H1 (cell line): ENCODE measurements at places on chromosomes 12 and 14. TPM values are rescaled to one million over a fixed set of nuclear protein-coding genes. Genes with fewer than 3 reads are reported as not detected.

The DNAI7 gene
- 0.28 TPM in 1 of 2 replicates, not detected in the other for total RNA-seq

The OGFOD2 gene
- total RNA-seq: 17.3 and 17.4 TPM in 2 replicates

The FITM1 gene
- 0.33 and 0.76 TPM in 2 replicates for total RNA-seq

The COX8C gene
- not detected in 2 replicates for total RNA-seq

The MYF5 gene
- not detected in 2 replicates for total RNA-seq

The SERPINA10 gene
- total RNA-seq: not detected in 2 replicates

DNA sequence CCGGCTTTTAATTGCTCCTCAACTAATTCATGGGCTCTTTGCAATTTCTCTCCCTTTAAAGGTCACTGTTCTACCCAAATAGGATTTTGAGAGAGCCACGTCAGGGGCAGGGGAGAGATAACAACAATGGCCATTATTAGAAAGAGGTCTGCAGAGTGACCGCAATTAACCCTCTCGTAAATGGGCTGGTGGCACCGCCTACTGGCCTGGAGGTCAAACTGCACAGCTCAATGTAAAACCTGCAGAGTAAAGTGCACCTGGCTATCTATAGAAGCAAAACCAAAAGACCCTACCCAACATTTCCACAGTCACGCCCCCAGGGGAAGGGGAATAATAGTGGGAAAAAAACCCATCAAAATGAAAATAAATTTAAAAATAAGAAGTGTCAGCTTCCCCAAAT lies 21.6 kb upstream of the CLEC4E start:
- no peak overlapping the region for H3K4me3 ChIP-seq
- H3K27ac ChIP-seq: no peak overlapping the region
- no peaks in the 10 kb centered on the region for H3K27me3 ChIP-seq

DNA sequence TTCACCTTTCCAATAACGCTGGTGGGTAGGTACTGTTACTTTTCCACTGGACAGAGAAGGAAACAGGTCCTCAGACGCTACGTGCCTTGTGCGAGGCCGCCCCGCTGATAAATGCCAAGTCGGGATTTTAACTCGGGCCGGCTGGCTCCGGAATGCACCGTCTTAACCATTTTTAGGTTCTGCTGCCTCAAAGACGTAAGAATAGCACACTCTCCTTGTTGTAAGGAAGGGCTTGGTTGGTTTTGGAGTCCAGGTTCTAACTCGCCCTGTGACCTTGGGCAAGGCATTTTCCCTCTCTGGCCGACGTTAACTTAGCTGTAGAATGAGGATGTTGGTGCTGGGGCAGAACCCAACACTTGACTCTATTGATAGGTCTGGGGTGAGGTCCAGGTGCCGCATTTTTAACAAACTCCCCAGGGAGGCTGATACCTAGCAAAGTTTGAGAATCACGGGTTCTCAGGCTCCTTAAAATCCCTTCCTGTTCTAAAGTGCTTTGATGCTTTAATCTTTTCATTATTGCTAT lies 814 bp downstream of the ANKRD13A start:
- H3K4me3 ChIP-seq: peak overlapping the region; percentile 74
- no peak for DNase-seq
- no peak overlapping the region for H3K27ac ChIP-seq
- H3K27me3 ChIP-seq: no peaks in the 10 kb centered on the region
- no peaks in the 10 kb centered on the region for H3K36me3 ChIP-seq

DNA sequence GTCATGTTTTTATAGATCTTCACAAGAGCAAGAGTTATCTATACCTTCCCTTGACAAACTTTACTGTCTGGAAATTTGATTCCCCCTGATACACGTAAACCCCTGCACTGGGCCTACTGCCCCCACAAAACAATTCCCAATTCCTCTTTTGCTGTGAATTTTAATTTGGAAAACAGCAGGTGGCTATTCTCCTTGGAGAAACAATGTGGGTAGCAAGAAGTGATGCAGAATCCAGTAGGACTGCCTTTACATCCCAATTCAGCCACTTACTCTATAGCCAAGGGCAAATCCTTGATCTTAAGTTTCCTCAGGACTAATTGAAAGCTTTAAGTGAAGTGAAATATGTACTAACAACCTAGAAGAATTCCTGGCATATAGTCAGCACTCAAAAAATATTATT lies 129.3 kb downstream of the ACSS3 start:
- H3K4me3 ChIP-seq: no peak overlapping the region
- DNase-seq: no peak
- H3K4me1 ChIP-seq: peaks cover 22% of the 10 kb centered on the region

GRCh38 chr12:15931590-15932053 lies 20.5 kb downstream of the DERA start:
- peaks cover 6% of the 10 kb centered on the region for H3K4me1 ChIP-seq
- DNase-seq: no peak
- H3K27ac ChIP-seq: no peak overlapping the region
- no peaks in the 10 kb centered on the region for H3K27me3 ChIP-seq
- H3K36me3 ChIP-seq: no peaks in the 10 kb centered on the region
- H3K4me3 ChIP-seq: no peak overlapping the region

GRCh38 chr14:94128216-94128839 lies 1.1 kb downstream of the IFI27L2 start:
- no peaks in the 10 kb centered on the region for H3K27me3 ChIP-seq
- H3K4me1 ChIP-seq: no peaks in the 10 kb centered on the region; the same call in 1 of the 2 replicates
- H3K36me3 ChIP-seq: no peaks in the 10 kb centered on the region

DNA sequence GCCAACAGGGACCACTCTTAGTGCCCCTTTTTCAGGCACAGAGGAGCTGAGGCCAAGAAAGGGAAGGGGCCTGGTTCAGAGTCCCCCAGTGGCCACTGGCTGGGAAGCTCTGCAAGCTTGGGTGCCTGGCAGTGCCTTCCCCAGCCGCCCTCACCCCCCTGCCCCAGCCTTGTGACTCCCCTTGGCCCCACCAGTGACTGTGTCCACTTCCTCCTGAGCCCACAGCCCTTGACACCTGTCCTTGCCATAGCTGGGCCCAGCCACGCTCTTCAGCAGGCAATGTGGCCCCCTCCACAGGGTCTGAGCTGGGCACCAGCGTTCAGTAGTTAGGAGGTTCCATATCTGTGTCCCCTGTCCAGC lies 19.0 kb upstream of the C14orf180 start:
- H3K4me1 ChIP-seq: peaks cover 2% of the 10 kb centered on the region
- no peak overlapping the region for H3K4me3 ChIP-seq
- H3K27me3 ChIP-seq: no peaks in the 10 kb centered on the region; the same call in 1 of the 2 replicates
- no peaks in the 10 kb centered on the region for H3K36me3 ChIP-seq
- no peak for DNase-seq

DNA sequence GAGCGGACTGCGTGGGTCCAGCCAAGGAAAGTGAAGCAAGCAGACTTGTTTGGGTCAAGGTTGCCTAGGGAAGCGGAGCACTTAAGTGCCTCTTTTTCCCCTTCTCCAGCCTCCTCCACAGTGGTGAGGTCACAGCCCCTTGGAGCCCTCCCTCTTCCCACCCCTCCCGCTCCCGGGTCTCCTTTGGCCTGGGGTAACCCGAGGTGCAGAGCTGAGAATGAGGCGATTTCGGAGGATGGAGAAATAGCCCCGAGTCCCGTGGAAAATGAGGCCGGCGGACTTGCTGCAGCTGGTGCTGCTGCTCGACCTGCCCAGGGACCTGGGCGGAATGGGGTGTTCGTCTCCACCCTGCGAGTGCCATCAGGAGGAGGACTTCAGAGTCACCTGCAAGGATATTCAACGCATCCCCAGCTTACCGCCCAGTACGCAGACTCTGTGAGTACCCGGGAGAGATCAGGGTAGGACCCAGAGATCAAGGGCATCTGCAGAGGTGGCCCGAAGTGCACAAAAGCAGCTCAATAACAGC lies at the start of gene TSHR:
Gene TSHR (plus strand): TSS at position 206 of the 526 bp plus-strand sequence. CDS start 60 bp downstream, at position 266.
- H3K36me3 ChIP-seq: no peaks in the 10 kb centered on the region
- H3K27ac ChIP-seq: no peak within 1 kb of the TSS
- H3K4me1 ChIP-seq: no peaks in the 10 kb centered on the region
- DNase-seq: no peak
- peak within 1 kb of the TSS; percentile 77 for H3K4me3 ChIP-seq
- H3K27me3 ChIP-seq: peaks cover 9% of the 10 kb centered on the region

- H3K4me3 ChIP-seq: no peak overlapping the region
- H3K36me3 ChIP-seq: no peaks in the 10 kb centered on the region
- no peaks in the 10 kb centered on the region for H3K4me1 ChIP-seq
- H3K27ac ChIP-seq: no peak overlapping the region
- H3K27me3 ChIP-seq: no peaks in the 10 kb centered on the region
Observed at GRCh38 chr12:83102499-83102898, 415.8 kb downstream of the TMTC2 start.

DNA sequence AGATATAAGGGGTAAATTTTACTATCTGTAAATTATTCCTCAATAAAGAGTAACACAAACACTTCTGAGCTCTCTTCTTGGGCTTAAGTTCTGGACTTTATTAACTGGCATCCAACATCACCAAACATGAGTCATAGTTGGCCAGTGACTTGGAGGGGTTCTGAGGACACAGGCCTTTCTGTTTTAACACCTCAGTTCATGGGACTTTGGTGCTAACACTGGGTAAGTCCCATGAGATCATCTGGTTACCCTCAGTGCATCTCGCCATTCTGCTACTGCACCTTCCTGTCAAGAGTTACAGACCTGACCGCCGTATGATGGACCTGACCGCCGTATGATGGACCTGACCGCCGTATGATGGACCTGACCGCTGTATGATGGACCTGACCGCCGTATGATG lies 9.9 kb downstream of the SLC15A4 start:
- DNase-seq: no peak
- H3K4me1 ChIP-seq: peaks cover 13% of the 10 kb centered on the region
- H3K36me3 ChIP-seq: no peaks in the 10 kb centered on the region
- no peak overlapping the region for H3K27ac ChIP-seq
- no peaks in the 10 kb centered on the region for H3K27me3 ChIP-seq

- no peaks in the 10 kb centered on the region for H3K27me3 ChIP-seq
- no peaks in the 10 kb centered on the region for H3K36me3 ChIP-seq
- no peak overlapping the region for H3K27ac ChIP-seq
- DNase-seq: no peak
Observed at GRCh38 chr12:27951898-27952297, 20.6 kb downstream of the PTHLH start.

DNA sequence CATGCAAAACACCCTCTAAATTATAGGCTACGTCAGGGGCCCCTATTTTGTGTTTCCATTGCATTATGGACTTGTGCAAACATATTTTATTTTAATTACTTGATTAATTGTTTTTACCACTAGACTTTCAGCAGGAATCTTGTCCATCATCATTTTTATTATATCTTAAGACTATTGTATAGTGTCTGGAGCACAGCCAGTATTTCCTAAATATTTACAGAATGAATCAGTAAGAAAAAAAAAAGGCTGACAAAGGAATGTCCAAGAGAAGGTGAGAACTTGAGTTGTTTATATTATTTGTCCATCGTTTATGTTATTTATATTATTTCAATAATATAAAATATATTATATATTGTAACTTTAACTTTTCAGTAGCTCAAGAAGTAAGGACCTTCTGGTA lies 664.7 kb downstream of the SLC6A15 start:
- H3K4me1 ChIP-seq: no peaks in the 10 kb centered on the region
- no peak overlapping the region for H3K27ac ChIP-seq
- H3K4me3 ChIP-seq: no peak overlapping the region
- no peak for DNase-seq

DNA sequence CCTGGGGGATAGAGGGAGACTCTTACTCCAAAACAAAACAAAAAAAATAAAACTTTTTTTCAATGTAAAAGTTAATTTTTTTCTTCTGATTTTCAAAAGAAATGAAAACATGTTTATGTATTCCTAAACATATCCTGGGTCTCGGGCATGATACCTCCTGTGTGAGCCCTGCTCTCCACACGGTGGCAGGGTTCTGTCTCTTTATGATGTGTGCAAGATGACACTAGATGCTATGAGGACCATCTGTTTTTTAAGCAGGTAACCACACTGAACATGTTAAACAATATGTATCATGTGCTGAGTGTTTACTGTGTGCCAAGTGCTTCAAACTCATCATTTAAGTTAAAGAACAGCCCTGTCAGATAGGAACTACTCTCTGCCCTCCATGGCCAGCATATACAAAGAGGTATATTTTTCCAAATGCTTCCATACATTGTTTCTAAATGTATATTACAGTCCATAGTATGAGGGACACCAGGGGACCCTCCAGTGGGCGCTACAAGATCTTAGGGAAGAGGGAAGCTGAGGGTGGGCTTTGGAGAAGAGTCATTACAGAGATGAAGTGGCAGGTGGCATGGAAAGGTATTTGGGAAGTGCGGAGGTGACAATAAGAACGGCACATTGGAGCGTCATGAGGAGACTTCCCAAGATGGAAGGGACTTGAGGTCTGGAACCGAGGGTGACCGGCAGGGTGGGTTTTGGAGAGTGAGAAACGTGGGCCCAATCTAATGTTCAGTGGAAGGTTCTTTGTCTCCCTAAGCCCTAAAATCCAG lies 28.5 kb downstream of the FOS start:
- H3K27me3 ChIP-seq: no peaks in the 10 kb centered on the region
- DNase-seq: no peak
- no peak overlapping the region for H3K4me3 ChIP-seq
- no peaks in the 10 kb centered on the region for H3K36me3 ChIP-seq
- peaks cover 6% of the 10 kb centered on the region for H3K4me1 ChIP-seq
- no peak overlapping the region for H3K27ac ChIP-seq

- no peaks in the 10 kb centered on the region for H3K27me3 ChIP-seq
- no peaks in the 10 kb centered on the region for H3K4me1 ChIP-seq
- no peak overlapping the region for H3K27ac ChIP-seq
Observed at GRCh38 chr12:113940357-113941207, 25.5 kb downstream of the RBM19 start.

GRCh38 chr12:94585626-94586025 lies 64.7 kb downstream of the TMCC3 start:
- no peak overlapping the region for H3K27ac ChIP-seq
- H3K4me1 ChIP-seq: no peaks in the 10 kb centered on the region
- H3K27me3 ChIP-seq: no peaks in the 10 kb centered on the region
- no peak overlapping the region for H3K4me3 ChIP-seq

GRCh38 chr12:47902131-47902639 lies 2.6 kb downstream of the VDR start:
- no peak overlapping the region for H3K4me3 ChIP-seq
- peaks cover 5% of the 10 kb centered on the region; the same call in 1 of the 2 replicates for H3K4me1 ChIP-seq
- H3K27ac ChIP-seq: no peak overlapping the region
- no peaks in the 10 kb centered on the region for H3K36me3 ChIP-seq

- H3K4me1 ChIP-seq: no peaks in the 10 kb centered on the region
- DNase-seq: peak; percentile 52
- H3K36me3 ChIP-seq: no peaks in the 10 kb centered on the region
- no peaks in the 10 kb centered on the region for H3K27me3 ChIP-seq
- H3K4me3 ChIP-seq: no peak overlapping the region
Observed at GRCh38 chr12:80400571-80400991, 43.5 kb upstream of the PTPRQ start.

GRCh38 chr12:105060715-105061378 lies 23.4 kb downstream of the ALDH1L2 start:
- H3K27me3 ChIP-seq: no peaks in the 10 kb centered on the region
- no peak overlapping the region for H3K4me3 ChIP-seq
- H3K27ac ChIP-seq: no peak overlapping the region
- H3K36me3 ChIP-seq: no peaks in the 10 kb centered on the region; the same call in 1 of the 2 replicates
- no peaks in the 10 kb centered on the region for H3K4me1 ChIP-seq

GRCh38 chr14:95953111-95953724 lies 76.6 kb downstream of the TUNAR start:
- DNase-seq: no peak
- H3K4me3 ChIP-seq: no peak overlapping the region
- H3K27ac ChIP-seq: no peak overlapping the region
- H3K36me3 ChIP-seq: no peaks in the 10 kb centered on the region
- no peaks in the 10 kb centered on the region for H3K27me3 ChIP-seq
- peaks cover 9% of the 10 kb centered on the region; the same call in 1 of the 2 replicates for H3K4me1 ChIP-seq

- H3K4me1 ChIP-seq: no peaks in the 10 kb centered on the region
- H3K4me3 ChIP-seq: no peak overlapping the region
- DNase-seq: no peak
Observed at GRCh38 chr12:25051656-25052195, 102.8 kb upstream of the BCAT1 start.
